ENCODE measurements at places on chromosomes 6 and 20.

GRCh38 chr20:63873477-63873971 lies 8.5 kb downstream of the TPD52L2 start:
- DNase-seq, result no peak
- peaks cover 23% of the 10 kb centered on the region for H3K36me3 ChIP-seq
- no peaks in the 10 kb centered on the region for H3K27me3 ChIP-seq

DNA sequence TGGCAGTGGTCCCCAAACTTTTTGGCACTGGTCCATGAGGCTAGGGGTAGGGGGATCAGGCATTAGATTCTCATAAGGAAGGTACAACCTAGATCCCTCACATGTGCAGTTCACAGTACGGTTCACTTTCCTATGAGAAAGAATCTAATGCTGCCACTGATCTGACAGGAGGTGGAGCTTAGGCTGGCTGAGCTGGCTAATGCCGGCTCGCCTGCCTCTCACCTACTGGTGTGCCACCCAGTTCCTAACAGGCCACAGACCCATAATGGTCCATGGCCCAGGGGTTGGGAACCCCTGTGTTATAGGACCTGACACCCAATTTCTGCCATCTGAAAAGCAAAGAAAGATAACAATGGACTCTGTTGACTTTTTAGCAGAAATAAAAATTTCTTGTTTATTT lies 199.6 kb downstream of the GMPR start:
- no peak for DNase-seq
- no peaks in the 10 kb centered on the region for H3K36me3 ChIP-seq
- no peaks in the 10 kb centered on the region for H3K27me3 ChIP-seq
- no peak overlapping the region for H3K4me3 ChIP-seq

- H3K27ac ChIP-seq, result peak overlapping the region; percentile 95
- peaks cover 23% of the 10 kb centered on the region for H3K36me3 ChIP-seq
- peak overlapping the region; percentile 94 for H3K4me3 ChIP-seq
- no peaks in the 10 kb centered on the region for H3K27me3 ChIP-seq
These were observed 204 bp downstream of the ADRM1 start for GRCh38 chr20:62303062-62303339.

- no peak overlapping the region for H3K4me3 ChIP-seq
- no peak overlapping the region for H3K27ac ChIP-seq
- no peaks in the 10 kb centered on the region for H3K4me1 ChIP-seq
- DNase-seq, result no peak
These were observed 292.9 kb upstream of the ZFP64 start for GRCh38 chr20:52484438-52484837.

DNA sequence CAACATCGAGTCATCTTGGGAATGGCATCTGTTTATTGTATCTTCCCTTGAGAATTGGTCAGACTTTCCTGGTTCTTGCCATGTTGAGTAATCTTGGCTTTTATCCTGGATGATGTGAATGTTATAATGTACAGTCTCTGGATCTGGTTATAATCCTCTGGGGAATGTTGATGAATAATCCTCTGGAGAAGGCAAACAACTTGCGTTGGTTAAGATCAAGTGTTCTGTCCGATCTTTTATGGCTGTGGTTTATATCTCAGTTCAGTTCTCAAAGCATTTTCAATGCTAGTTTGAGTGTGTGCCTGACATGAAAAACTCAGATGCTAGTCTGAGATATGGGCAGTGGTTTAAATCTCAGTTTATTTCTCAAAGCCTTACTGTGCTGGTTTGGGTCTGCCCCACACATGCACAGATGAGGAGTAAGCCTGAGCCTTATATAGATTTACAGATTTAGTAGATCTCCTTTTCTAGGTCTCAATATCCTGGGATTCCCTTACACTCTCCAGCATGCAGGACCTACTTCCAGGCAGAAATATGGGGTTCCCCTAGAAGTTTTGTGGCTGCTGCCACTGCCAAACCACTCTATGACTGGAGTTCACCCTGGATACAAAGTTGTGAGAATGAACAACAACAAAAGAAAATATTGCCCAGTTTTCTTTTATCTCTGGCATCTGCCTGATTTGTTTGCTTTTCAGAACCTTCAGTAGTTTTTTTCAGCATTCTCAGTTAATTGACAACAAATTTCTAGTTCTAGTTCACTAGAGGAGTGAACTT lies 191.8 kb upstream of the MAN1A1 start:
- H3K4me1 ChIP-seq, result peaks cover 6% of the 10 kb centered on the region
- H3K27me3 ChIP-seq, result no peaks in the 10 kb centered on the region
- no peak for DNase-seq
- H3K36me3 ChIP-seq, result no peaks in the 10 kb centered on the region
- H3K27ac ChIP-seq, result no peak overlapping the region

DNA sequence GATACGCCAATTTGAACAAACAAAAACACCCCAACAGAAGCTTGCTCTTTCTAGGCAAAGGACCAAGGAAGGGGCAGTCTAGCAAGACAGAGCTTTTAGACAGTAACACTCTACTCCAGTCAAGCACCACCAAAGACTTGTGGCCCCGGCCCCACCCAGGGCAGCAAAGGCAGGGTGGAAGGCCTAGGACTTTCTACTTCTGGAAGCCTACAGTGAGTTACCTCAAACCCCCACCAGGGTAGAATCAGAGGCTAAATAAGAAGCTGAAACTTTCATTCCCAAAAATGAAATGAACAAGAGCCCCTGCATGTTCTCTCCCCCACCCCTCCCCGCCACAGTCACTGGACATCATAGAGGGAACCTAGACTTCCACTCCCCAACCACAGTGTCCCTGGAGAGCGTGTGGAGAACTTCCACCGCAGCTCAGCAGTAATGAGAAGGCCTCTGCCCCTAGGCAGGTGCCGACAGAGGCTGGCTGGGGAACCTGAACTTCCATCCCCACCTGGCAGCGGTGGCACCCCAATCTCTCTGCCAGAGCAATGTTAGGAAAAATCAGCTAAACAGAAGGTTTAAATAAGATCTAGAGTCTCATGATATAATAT lies 40.0 kb downstream of the KATNA1 start:
- H3K36me3 ChIP-seq, result no peaks in the 10 kb centered on the region
- no peak overlapping the region for H3K27ac ChIP-seq
- DNase-seq, result no peak
- H3K4me1 ChIP-seq, result no peaks in the 10 kb centered on the region
- no peak overlapping the region for H3K4me3 ChIP-seq

GRCh38 chr6:157157258-157157657 lies 166.1 kb downstream of the TMEM242 start:
- no peak overlapping the region for H3K27ac ChIP-seq
- H3K4me3 ChIP-seq, result no peak overlapping the region
- H3K27me3 ChIP-seq, result no peaks in the 10 kb centered on the region
- H3K36me3 ChIP-seq, result no peaks in the 10 kb centered on the region
- no peak for DNase-seq

- H3K4me1 ChIP-seq, result no peaks in the 10 kb centered on the region
- no peaks in the 10 kb centered on the region for H3K36me3 ChIP-seq
- no peak overlapping the region for H3K27ac ChIP-seq
These were observed 100.4 kb downstream of the CD83 start for GRCh38 chr6:14217728-14218518.

GRCh38 chr6:111718326-111718725 lies 112.6 kb upstream of the TRAF3IP2 start:
- no peaks in the 10 kb centered on the region for H3K27me3 ChIP-seq
- H3K4me1 ChIP-seq, result no peaks in the 10 kb centered on the region
- H3K27ac ChIP-seq, result no peak overlapping the region
